ENCODE measurements at places on chromosomes 7 and 10.

DNA sequence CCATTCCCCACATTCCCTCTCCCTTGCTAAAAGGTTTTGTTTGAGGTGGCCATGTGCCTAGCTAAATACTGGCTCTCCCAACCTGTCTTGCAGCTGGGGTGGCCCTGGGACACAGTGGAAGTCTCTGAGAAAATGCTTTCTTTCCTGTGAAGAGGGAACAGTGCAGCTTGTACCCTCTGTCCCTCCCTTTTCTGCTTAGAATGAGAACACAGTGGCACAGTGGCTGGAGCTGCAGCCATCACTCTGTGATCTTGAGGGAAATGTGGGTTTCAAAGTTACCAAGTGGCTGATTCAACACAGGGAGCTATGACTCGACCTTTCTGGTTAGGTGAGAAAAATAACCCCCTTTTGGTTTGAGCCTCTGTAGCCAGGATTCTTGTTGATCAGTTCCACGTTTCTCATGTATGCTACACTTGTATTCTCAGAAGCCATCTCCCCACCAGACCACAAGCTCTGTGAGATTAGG, 62.7 kb upstream of the CARD11 start:
- no peak for DNase-seq

GRCh38 chr10:131282961-131283360, 28.6 kb downstream of the TCERG1L start:
- DNase-seq: no peak

GRCh38 chr7:149772956-149773434, 393 bp downstream of the ZNF467 start:
- peak; percentile 40 for DNase-seq

DNA sequence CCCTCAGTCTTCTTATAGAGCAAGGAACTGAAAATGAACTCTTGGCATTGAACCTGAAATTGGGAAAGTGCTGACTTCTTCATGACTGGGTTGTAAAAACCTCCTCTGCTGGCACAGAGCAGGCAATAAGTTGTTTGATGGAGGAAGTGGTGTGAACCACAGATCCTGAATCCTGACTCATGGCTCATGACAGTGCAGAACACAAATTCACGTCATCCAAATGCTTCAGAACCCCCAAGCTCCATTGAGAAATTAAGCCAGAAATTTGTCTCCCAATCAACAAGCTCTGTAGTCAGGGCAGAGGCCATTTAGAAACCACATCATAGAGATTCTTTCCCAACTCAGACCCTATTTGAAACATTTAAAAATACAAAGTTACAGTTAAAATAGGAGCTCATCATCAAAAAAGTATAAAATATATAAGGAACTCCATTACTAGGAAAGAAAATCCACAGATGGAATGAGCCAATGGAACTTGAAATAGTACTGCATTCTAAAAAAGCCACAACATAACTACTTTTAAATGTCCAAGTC, 10.3 kb upstream of the STK17A start:
- DNase-seq: no peak

DNA sequence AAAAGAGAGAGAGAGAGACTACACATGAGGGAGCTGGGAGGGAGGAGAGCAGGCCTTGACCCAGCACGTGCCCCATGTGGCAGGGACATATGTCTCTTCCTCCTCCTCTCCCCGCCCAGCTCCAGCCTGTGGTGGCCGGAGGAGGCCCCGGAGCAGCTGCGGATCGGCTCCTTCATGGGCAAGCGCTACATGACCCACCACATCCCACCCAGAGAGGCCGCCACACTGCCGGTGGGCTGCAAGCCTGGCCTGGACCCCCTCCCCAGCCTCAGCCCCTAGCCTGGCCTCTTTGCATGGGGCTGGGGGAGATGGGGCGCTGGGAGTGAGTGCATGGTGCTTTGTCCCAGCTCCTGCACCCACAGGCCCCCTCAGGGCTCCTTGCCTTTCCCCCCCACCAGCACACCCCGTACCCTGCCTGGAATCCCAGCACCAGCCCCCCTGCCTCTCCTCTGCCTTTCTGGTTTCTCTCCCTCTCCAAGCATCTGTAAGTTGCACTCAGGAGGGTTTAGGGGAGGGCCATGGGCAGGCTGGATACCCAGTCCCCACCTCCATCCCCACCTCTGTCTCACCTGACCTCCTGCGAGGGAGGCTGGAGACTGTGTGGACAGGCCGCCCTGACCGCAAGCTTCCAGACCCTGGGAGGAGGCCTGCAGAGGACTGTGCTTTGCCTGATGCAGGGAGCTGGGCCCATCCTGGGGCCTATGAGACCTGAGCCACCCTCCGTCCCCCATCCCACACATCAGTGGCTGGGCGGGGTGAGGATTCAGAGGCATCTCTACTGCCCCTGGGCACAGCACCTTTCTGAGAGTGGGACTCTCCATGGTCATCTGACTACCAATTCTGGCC, 4.8 kb downstream of the UPK3B start:
- no peak for DNase-seq

- no peak for DNase-seq
Observed at GRCh38 chr7:107878636-107879035, 12.3 kb upstream of the DLD start.

DNA sequence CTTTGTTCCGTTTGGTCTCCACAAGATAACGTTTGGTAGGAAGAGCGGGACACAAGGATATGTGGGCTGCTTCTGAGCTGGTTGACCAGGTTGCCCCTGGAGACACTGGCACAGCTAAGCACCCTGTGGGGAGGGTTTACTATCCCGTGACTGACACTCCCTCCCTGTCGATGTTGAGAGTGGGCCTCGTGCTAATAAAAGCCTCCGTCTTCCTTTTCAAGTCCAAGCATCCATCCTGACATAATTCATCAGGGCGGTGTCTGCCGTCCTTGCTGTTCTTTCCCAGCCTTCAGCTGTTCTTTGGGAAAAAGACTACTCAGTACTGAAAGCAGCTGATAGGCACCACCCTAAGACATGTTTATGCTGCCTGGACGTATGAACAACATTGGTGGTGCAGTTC, 49.6 kb downstream of the SHH start:
- DNase-seq: no peak

DNA sequence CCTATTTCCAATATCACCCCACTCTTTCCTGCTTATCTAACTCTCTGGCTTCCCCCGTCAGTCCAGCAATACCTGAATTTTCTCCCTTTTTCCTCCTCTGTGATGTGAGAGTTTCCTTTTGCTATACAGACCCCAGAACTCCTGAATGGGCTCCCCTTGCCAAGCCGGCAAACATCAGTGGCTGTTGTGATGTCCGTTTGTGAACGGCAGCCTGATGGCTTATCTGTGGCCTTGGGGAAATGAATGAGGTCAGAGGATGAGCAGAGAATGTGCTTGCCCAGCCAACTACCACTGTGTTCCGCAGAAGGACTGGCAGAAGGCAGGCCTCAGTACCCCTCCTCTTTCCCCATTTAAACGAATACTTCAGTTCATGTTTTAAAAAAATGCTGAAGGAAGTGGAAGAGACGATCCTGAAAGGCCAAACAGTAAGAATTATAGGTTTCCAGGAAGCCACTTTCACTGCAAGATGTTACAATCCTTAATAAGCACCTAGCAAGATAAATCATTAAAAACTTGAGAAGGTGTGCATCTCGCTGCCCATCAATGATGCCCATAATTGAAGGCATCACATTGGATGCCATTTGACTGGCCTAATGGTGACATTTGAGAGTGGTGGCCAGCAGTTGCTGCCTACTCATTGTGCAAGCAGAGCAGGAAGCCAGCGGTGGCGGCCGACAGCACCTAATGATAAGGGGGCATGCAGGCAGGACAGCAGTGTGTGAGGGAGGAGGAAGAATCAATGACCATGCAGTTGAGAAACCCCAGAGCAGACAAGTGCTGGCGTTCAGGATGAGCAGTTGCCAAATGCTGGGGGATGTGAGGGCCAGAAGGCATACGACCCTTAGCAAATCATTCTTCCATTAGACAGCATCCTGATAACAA, 31.5 kb downstream of the SLC18A2 start:
- no peak for DNase-seq

- DNase-seq: no peak
Observed at GRCh38 chr10:84308021-84308420, 20.4 kb upstream of the CCSER2 start.

- DNase-seq: no peak
Observed at GRCh38 chr7:139695588-139695987, 82.2 kb downstream of the HIPK2 start.

DNA sequence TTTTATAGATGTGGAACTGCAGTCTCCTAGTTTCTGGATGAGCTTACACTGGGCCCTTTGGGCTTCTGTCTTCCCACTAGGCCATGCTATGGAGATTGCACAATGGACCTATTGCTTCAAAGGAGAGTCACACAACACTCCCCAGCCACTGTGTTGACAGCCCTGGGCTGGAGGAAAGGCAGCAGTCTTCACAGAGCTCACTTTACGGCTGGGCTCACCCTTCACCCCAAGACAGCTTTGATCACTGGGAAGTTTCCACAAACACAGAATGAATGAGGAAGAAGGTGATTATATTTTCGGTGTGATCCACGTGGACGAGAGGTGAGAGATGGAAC, 92.7 kb upstream of the GDF10 start:
- DNase-seq: no peak

GRCh38 chr10:133616371-133617130, 10.0 kb downstream of the FRG2B start:
- peak; percentile 21 for DNase-seq

DNA sequence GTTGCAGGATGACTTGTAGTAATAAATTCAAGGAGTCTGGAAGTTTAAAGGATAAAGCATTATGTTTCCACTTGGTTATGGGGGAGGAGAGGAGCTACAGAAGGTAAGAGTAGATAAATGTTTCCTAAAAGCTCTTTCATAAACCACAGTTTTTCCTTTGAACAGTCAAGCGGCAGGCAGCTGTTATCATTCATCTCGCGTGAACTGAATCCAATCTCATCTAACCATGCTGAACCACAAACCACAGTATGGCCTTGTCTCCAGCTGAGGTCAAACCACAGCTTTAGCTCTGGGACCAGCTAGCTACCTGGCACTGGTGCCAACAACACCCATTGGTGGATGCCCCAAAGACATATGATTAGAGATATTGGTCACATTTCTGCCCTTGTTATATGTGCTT, 63.3 kb downstream of the NOC3L start:
- DNase-seq: no peak

DNA sequence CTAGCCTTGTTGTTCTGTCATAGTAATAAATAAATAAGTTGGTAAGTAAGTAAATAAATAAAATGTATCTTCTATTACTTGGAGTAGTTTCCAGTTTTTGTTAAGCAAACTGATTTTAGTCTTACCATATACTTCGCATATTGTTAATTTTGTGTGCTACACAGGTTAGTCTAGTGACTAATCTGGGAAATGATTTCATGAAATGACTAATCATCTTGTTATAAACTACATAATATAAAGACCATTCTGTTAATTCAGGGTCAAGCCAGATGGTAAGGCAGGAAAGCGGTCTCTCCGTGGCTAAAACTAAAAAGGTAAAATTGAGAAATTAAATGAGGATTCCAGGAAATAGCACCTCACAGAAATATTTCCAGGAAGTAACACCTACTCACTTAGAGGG, 58.5 kb upstream of the FOXP2 start:
- no peak for DNase-seq

DNA sequence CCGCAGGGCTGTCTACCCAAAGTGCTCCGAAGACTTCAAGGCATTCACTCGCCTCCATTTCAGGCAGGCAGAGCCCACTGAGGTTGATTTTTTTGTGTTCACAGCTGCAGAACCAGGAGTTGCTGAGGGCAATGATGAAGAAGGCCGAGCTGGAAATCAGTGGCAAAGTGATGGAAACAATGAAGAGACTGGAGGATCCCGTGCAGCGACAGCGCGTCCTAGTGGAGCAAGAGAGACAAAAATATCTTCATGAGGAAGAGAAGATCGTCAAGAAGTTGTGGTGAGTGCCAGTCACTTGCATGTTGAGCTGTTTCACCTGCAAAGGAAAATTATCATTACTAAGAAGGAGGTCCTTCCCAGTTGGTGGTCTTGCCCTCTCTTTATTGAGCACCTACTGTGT, 210.5 kb downstream of the ARHGAP21 start:
- no peak for DNase-seq

- peak; percentile 9 for DNase-seq
Observed at GRCh38 chr10:99370993-99371392, 41.8 kb downstream of the CNNM1 start.

GRCh38 chr10:101261702-101262101, 32.4 kb upstream of the LBX1 start:
- no peak for DNase-seq

DNA sequence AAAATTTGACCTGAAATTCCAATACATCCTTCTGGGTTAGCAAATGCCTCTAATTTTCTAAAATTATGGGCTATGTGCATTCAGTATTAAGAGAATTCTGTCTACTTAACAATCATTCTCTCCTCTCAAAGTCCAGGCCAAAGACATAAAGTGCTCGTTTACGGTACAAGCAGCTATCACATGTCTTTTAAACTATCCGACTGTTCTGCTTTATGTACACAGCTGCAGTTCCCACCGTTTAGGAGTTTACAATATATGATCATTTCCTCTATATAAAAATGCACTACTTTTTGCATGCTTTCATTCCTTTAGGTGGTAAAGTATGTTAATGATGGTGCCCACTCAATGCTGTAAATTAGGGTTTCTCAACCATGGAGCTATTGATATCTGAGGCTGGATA, 34.0 kb downstream of the CDK6 start:
- DNase-seq: no peak
